Osteoblast (primary cell): ENCODE measurements at places on chromosomes 13 and 19. TPM values are rescaled to one million over a fixed set of nuclear protein-coding genes. Genes with fewer than 3 reads are reported as not detected.

DNA sequence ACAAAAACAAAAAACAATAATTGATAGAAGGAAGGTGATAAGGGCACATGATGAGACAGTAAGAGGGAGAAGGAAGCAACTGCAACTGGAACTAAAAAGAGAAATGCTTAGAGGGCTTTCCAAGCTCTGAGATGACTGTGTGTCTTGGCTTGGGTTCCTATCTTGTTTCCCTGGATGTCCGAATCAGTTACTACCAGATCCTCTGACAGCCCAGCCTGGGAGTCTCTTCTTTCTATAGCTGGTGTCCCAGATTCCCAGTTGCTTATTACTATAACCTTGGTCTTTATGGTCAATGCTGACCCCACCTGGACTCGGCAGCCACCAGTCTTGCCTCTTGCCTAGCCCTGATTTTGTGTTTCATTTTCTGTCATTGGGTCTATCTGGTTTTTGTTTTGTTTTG, 116.4 kb downstream of the RFC3 start:
- no peaks in the 10 kb centered on the region for H3K27me3 ChIP-seq
- H3K4me3 ChIP-seq, result no peak overlapping the region
- no peak for DNase-seq
- no peaks in the 10 kb centered on the region for H3K36me3 ChIP-seq
- no peaks in the 10 kb centered on the region for H3K4me1 ChIP-seq

- H3K27me3 ChIP-seq, result no peaks in the 10 kb centered on the region
- DNase-seq, result peak; percentile 92
- H3K36me3 ChIP-seq, result peaks cover 3% of the 10 kb centered on the region
- peaks cover 12% of the 10 kb centered on the region for H3K4me1 ChIP-seq
Measured at GRCh38 chr19:43618921-43619261, 538 bp downstream of the ZNF428 start.

DNA sequence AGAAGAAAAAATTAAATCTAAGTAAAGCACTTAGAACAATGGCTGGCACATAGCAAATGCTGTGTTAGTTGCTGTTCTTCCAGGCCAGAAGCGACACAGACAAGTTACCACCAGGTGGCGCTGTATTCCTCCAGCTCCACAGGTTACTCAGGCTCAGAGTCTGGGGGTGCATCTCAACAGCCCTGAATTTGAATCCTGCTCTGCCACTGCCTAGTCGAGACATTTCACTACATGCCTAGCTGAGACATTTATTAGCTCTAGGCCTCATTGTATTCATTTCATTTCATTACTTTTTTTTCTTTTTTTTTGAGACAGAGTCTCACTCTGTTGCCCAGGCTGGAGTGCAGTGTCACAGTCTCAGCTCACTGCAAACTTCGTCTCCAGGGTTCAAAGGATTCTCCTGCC, 16.4 kb upstream of the CYP2B6 start:
- H3K36me3 ChIP-seq, result no peaks in the 10 kb centered on the region
- peak; percentile 82 for DNase-seq
- peaks cover 4% of the 10 kb centered on the region for H3K27me3 ChIP-seq
- no peak overlapping the region for H3K27ac ChIP-seq
- no peak overlapping the region for H3K4me3 ChIP-seq
- no peaks in the 10 kb centered on the region for H3K4me1 ChIP-seq

DNA sequence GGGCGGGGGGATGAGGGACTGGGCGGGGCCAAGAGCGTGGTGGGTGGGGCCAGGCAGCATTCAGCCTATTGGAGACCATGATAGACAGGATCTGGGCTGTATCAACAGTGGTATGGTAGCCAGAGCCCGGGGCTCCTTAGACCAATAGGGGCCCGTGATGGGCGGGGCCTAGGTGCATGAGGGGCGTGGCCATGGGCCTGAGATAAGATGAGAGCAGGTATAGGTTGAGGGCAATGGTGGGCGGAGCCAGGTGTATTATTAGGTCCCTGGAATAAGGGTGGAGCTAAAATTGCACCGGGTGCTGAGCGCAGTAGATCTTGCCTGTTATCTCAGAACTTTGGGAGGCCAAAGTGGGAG, 5.3 kb downstream of the ABCA7 start:
- peak; percentile 94 for DNase-seq
- no peak overlapping the region for H3K4me3 ChIP-seq
- no peaks in the 10 kb centered on the region for H3K36me3 ChIP-seq
- H3K4me1 ChIP-seq, result peaks cover 24% of the 10 kb centered on the region

DNA sequence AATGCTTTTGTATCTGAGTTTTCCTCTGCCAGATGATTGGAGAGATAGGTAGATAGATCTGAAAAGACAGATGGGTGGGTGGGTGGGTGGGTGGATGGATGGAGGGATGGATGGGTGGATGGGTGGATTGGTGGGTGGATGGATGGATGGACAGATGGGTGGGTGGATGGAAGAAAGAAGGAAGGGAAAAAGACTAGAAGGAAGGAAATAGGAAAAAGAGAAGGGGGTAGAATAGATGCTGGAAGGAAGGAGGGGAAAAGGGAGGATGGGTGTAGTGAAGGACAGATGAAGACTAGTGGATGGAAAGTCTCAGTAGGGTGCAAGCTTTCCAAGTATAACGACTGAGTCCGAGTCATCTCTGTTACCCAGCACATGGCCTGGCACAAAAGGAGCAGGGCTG, 19.0 kb upstream of the FBL start:
- H3K27ac ChIP-seq, result no peak overlapping the region
- no peaks in the 10 kb centered on the region for H3K36me3 ChIP-seq
- H3K4me3 ChIP-seq, result no peak overlapping the region
- no peaks in the 10 kb centered on the region for H3K27me3 ChIP-seq
- H3K4me1 ChIP-seq, result no peaks in the 10 kb centered on the region
- DNase-seq, result no peak

DNA sequence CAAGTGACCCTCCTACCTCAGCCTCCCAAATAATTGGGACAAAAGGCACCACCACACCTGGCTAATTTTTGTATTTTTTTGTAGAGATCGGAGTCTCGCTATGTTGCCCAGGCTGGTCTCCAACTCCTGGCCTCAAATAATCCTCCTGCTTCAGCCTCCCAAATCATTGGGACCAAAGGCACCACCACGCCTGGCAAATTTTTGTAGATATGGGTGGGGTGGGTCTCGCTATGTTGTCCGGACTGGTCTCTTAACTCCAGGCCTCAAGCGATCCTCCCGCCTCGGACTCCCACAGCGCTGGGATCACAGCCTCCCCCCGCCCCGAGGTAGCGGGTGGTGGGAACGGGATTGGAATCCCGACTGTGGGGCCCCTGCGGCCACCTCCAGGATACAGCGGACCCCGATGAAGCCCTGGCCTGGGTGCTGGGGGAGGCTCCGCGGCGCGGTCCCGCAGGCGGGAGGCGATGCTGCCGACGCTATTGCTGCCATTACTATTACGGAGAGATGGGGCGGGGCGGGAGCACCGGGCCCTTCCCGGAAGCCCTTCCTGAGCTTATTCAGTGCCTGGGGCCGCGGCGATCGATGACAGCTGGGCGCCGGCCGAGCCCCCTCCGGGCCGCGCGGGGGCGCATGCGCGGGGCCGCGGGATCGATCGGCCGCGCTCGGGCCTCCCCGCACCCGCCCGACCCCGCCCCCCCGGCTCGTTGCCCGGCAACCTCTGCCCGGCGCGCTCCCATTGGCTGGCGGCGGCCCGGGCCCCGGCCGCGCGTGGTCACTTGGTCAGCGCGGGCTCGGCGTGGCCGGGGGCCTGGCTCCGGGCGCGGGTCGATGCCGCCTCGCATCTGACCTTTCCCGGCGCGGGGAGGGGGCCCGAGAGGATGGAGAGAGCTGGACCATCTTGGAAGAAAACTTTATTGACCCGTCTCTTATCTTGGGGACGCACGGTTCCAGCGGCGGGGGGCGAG, 27.9 kb upstream of the ONECUT3 start:
- peak; percentile 100 for DNase-seq
- peak overlapping the region; percentile 71 for H3K4me3 ChIP-seq
- peaks cover 24% of the 10 kb centered on the region for H3K27me3 ChIP-seq
- H3K27ac ChIP-seq, result no peak overlapping the region

The CUL4A gene
- 128 TPM in 2 replicates for total RNA-seq

GRCh38 chr13:22118158-22118557, 447.3 kb downstream of the FGF9 start:
- no peak overlapping the region for H3K27ac ChIP-seq
- H3K4me1 ChIP-seq, result no peaks in the 10 kb centered on the region
- H3K36me3 ChIP-seq, result no peaks in the 10 kb centered on the region
- H3K27me3 ChIP-seq, result no peaks in the 10 kb centered on the region

The ZNF208 gene
- total RNA-seq, result 1.2 and 1.4 TPM in 2 replicates

GRCh38 chr13:82848766-82849165, 1033.5 kb downstream of the SLITRK1 start:
- H3K27ac ChIP-seq, result no peak overlapping the region
- no peak for DNase-seq
- no peaks in the 10 kb centered on the region for H3K4me1 ChIP-seq
- H3K4me3 ChIP-seq, result no peak overlapping the region

GRCh38 chr13:26463296-26463695, 94.2 kb upstream of the WASF3 start:
- peaks cover 2% of the 10 kb centered on the region for H3K27me3 ChIP-seq
- H3K27ac ChIP-seq, result no peak overlapping the region
- H3K4me1 ChIP-seq, result peaks cover 3% of the 10 kb centered on the region

DNA sequence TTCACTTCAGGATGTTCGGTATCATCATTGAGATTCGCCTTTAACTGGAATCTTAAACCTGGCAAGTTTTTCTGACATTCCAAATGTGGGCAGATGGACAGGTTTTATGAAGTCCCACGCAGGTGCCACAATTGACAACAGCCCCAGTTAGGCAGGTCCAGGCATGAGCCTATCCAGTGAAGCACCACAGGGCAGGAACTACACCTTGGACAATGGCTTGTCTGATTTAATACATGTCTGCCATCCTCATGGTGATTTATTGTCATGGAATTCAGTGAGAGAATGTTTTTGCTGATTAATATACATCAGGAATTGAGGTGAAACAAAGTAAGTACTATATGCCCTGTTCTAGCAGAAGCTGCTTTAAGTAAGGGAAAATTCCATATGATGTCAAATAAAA, 10.2 kb upstream of the TPP2 start:
- H3K27me3 ChIP-seq, result peaks cover 15% of the 10 kb centered on the region
- no peak for DNase-seq
- no peak overlapping the region for H3K27ac ChIP-seq
- no peaks in the 10 kb centered on the region for H3K36me3 ChIP-seq
- H3K4me1 ChIP-seq, result no peaks in the 10 kb centered on the region
